ENCODE measurements at places on chromosomes 4 and X.

GRCh38 chr4:32396507-32397070, 1676.4 kb downstream of the PCDH7 start:
- DNase-seq, result no peak

- DNase-seq, result no peak
These were observed 192.3 kb upstream of the CXorf66 start for GRCh38 chrX:140157611-140158010.

GRCh38 chr4:118112117-118113046, 78.1 kb downstream of the NDST3 start:
- no peak for DNase-seq

- DNase-seq, result no peak
These were observed 10.1 kb upstream of the MPP1 start for GRCh38 chrX:154815274-154815818.

GRCh38 chr4:173177232-173177631, 8.6 kb downstream of the GALNT7 start:
- DNase-seq, result no peak

Measured in cerebellar nuclear complex (tissue), 1 donor.